NCI-H1694 treated with DMSO at 0.1 percent for 48 hours (cell line): ENCODE measurements at places on chromosomes 4 and X.

- DNase-seq, result no peak
Measured at GRCh38 chr4:175066923-175067627, 148.9 kb downstream of the ADAM29 start.

- DNase-seq, result no peak
Measured at GRCh38 chr4:84378356-84378755, 120.7 kb downstream of the NKX6-1 start.

GRCh38 chr4:68494688-68495087 lies 47.4 kb downstream of the TMPRSS11E start:
- no peak for DNase-seq

- DNase-seq, result peak; percentile 28
Measured at GRCh38 chrX:106481341-106481740, 130.4 kb upstream of the RADX start.

DNA sequence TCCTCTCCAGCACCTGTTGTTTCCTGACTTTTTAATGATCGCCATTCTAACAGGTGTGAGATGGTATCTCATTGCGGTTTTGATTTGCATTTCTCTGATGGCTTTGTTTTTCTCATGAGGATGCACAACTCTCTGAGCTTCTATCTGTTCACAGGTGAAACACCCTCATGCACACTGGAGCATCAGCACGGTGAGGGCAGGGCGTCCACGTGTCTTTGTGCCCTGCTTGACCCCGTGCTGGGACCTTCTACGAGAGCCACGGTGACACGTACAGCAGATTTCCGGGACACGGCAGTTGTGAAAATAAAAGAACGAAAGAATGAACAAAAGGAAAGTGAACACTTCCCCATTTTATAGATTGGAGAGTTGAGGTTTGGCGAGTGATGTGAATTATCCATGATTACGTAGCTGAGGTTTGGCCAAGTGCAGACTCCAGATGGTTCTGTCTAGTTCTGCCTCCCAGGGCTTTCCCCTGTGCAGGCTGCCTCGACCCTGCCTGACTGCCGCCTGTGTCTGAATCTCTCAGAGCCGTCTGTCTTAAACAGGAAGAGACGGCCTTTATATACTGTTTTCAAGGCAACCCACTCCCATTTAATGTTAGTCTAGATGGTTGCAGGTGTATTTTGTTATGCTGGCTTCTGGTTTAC lies 67.8 kb upstream of the SORBS2 start:
- DNase-seq, result no peak

GRCh38 chrX:57367649-57368048 lies 81.1 kb downstream of the FAAH2 start:
- DNase-seq, result no peak

- no peak for DNase-seq
Measured at GRCh38 chrX:40213092-40213491, 115.3 kb upstream of the BCOR start.

DNA sequence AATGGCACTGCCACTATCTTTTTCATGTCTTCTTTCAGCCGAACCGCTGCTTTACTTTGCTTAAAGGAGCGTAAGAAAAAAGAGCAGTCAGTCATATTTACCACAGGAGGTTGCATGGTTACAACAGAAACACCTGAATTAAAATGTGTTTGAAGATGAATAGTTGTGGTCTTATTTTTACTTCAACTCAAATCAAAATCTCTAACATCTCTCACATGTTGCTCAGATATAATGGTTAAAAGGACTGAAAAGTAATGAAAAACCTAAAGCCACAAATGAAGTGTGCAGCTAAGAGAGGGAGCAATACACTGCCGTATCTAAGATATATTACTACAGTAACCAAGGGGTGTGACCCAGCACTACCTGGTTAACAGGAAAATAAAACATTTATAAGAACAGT lies 27.4 kb downstream of the FAM13A start:
- no peak for DNase-seq

DNA sequence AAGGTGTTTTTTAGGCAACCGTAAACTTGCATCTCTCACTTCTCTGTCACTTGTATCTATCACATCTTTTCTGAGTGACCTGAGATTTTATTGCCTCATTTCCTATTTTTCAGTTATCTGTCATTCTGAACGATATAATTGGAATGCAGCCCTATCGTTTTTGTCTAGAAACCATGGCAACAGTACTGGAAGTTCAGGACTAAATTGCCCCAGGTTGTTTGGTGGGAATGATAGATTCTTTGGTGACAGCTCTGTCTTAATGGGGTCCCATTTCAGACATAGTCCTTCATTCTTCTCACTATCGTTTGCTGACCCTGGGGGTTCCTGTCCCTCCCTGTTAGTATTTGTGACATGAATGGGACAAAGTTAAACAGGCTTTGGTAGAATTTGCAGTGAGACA lies 267.7 kb upstream of the GALNT7 start:
- DNase-seq, result no peak

- peak; percentile 56 for DNase-seq
Measured at GRCh38 chr4:65007841-65008439, 598.7 kb upstream of the TECRL start.

DNA sequence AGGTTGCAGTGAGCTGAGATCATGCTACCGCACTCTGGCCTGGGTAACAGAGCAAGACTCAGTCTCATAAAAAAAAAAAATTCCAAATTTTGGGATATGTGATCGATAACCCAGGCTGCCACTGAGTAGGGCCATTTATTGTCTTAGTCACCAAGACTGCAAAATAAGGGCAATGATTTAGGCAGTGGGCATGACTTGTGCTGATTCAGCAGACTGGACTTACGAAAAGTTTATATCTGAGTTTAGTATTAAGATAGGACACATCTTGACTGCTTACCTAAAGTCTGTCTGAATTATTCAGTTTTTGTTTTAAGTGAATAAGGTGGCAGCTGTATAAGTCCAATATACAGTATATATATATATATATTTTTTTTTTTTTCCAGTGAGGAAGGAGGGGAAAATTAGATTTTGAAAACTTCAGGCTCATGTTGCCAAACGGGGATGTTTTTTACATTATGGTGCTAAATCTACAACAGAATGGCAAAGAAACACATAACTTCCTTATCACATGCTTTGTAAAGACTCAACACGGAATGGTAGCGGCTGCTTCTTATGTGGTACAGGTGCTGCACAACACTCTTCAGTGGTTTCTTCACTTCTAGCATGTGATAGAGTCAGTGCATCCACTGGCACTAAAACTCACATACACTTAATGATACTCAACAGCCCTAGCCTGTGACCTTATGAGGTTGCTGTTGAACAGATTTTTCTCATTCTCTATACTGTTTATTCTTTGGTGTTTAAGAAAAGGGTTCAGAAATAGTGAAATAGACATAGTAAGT lies 6.5 kb downstream of the TEX13D start:
- DNase-seq, result no peak

DNA sequence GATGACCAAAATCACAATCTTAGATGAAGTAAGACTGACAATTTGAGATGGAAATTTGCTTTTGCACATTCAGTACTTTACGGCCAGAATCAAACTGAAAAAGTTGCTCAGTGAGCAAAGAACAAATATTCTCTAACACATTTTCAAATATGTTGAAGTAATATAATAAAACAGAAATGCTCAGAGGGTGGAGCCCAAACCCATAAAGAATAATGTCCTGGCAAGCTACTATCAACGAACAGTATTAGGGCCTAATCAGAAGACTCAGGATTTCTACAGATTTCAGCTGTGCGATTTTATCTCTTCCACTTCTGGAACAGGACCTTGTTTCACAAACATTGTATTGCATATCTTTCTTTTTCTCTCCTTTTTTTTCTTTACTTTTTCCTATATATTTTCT lies 505.0 kb downstream of the TECRL start:
- no peak for DNase-seq

GRCh38 chr4:124030147-124030546 lies 633.6 kb downstream of the SPRY1 start:
- no peak for DNase-seq

GRCh38 chrX:63428348-63428747 lies 77.2 kb upstream of the SPIN4 start:
- DNase-seq, result no peak

GRCh38 chr4:5378002-5378401 lies 326.7 kb downstream of the STK32B start:
- DNase-seq, result no peak

GRCh38 chr4:39613093-39613656 lies 25.5 kb downstream of the SMIM14 start:
- no peak for DNase-seq
